CD4-positive, alpha-beta T cell (primary cell): ENCODE measurements at places on chromosomes 6 and 20.

GRCh38 chr6:24444588-24444987 is 41.9 kb downstream of the MRS2 start:
- H3K36me3 ChIP-seq = no peaks in the 10 kb centered on the region
- DNase-seq = no peak
- H3K4me3 ChIP-seq = no peak overlapping the region
- no peak overlapping the region for H3K27ac ChIP-seq
- no peaks in the 10 kb centered on the region for H3K27me3 ChIP-seq

DNA sequence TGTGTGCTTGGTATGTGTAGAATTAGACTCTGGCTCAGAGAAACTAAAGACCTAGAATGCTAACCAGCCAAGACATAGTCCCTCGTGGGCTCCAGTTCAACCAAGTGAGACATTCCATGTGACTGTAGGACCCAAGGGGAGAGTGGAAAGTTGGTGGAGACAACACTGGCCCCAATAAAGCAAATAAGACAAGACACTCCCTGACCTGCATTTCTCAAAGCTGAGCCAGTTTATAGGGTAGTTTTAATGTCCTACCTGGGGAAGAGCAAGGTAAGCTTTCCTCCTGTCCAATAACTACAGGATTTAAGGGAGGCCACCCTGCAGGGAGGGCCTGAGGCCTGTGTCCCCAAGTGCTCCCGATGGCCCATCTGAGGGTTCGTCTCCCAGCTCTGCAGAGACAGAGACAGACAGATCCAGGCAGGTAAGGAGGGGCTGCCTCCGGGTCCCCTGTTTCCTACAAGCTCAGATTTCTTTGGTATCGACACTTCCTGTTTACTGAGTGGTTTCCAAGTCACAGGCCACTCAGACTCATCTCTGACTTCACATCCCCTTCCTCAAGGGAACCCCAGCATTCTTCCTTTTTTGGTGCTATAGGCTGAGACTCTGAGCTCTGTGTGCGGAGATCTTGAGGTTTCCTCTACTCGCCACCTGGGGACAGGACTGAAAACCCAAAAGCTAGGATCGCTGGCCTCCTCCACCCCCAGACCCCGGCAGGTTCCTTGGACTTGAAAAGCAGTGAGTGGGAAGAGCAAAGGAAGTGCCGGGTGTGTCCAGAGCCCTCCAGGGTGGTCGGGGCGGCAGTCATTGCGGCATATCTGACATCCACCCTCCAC is 92.4 kb downstream of the PRND start:
- H3K27me3 ChIP-seq = no peaks in the 10 kb centered on the region
- H3K27ac ChIP-seq = peak overlapping the region; percentile 97
- H3K4me1 ChIP-seq = peaks cover 76% of the 10 kb centered on the region
- H3K36me3 ChIP-seq = peaks cover 28% of the 10 kb centered on the region
- peak; percentile 65 for DNase-seq

DNA sequence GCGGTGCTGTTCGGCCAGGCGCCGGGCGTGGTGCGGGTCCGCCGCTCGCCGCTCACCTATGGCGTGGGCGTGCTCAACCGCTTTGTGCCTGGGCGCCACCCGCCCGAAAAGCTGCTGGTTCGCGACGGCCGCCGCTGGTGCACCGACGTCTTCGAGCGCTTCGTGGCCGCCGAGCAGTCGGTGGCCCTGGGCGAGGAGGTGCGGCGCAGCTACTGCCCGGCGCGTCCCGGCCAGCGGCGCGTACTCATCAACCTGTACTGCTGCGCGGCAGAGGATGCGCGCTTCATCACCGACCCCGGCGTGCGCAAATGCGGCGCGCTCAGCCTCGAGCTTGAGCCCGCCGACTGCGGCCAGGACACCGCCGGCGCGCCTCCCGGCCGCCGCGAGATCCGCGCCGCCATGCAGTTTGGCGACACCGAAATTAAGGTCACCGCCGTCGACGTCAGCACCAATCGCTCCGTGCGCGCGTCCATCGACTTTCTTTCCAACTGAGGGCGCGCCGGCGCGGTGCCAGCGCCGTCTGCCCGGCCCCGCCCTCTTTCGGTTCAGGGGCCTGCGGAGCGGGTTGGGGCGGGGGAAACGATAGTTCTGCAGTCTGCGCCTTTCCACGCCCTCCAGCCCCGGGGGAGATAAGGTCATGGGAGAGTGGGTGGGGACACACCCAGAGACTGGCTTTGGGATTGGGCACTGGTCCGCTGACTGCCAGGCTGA is 15.7 kb downstream of the ADISSP start:
- H3K27ac ChIP-seq = no peak overlapping the region
- H3K27me3 ChIP-seq = peaks cover 14% of the 10 kb centered on the region
- peak; percentile 52 for DNase-seq
- H3K4me3 ChIP-seq = peak overlapping the region; percentile 20

DNA sequence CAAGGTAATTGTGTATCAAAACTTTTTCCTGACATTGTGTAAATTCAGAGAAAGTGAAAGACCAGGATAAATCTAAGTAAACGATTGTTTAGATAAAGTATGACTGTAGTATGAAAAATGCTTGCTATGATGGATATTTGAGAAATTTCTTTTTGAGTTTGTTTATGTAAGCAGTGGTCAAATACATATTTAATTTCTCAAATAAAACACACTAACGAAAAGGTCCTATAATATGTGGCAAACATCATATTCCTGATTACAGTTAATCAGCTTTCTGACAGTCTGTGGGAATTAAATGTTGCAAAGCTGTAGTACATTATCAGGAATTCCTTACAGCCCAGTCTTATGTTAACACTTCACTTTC is 636.9 kb downstream of the MMUT start:
- no peaks in the 10 kb centered on the region for H3K4me1 ChIP-seq
- H3K27me3 ChIP-seq = no peaks in the 10 kb centered on the region
- H3K4me3 ChIP-seq = no peak overlapping the region
- no peaks in the 10 kb centered on the region for H3K36me3 ChIP-seq

DNA sequence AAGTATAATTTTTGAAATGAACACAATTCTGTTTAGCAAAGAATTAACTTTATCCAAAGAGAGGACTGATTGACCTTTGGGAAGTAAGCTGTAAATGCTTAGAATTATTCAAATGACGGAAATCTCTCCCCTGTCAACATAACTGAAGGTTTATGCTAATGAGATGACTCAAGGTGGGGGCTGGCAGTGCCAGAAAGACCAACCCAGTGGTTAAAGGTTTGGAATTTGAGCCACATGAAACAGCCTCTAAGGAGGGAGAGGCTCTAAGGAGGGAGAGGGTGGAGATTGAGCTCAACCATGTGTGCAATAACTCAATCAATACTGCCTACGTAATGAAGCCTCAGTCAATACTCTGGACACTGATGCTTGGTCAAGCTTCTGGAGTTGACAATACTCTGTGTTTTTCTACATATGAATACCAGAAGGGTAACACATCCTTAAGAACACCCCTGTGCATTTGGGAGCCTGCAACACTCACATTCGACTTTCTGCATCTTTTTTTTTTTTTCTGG is 123.4 kb upstream of the TENT5A start:
- H3K4me1 ChIP-seq = no peaks in the 10 kb centered on the region
- no peaks in the 10 kb centered on the region for H3K36me3 ChIP-seq
- H3K27ac ChIP-seq = no peak overlapping the region
- no peak overlapping the region for H3K4me3 ChIP-seq
- H3K27me3 ChIP-seq = no peaks in the 10 kb centered on the region

GRCh38 chr6:56693246-56693607 is 50.5 kb upstream of the DST start:
- no peaks in the 10 kb centered on the region for H3K4me1 ChIP-seq
- no peak overlapping the region for H3K4me3 ChIP-seq
- peaks cover 2% of the 10 kb centered on the region for H3K27me3 ChIP-seq
- no peaks in the 10 kb centered on the region for H3K36me3 ChIP-seq
- no peak for DNase-seq
- H3K27ac ChIP-seq = no peak overlapping the region

DNA sequence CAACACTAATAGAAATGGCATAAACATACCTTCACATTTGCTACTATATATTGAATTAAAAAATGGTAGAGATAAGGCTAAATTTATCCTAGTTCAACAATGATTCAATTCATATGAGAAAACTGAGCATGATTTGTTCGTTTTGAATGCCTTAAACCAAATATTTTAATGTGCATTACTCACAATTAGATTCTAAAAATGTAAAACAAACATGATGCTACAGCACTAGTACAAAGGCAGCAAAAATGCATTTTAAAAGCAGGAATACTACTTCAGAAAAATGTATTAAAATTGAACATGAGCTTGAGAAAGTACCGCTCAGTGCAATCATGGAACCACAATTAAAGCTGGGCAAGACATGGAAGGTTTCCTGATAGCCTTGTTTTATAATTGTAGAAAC is 195.3 kb downstream of the KCNQ5 start:
- H3K27me3 ChIP-seq = no peaks in the 10 kb centered on the region
- H3K4me1 ChIP-seq = no peaks in the 10 kb centered on the region
- no peak overlapping the region for H3K4me3 ChIP-seq
- no peak overlapping the region for H3K27ac ChIP-seq

GRCh38 chr6:34810936-34811632 is 19.2 kb downstream of the BLTP3A start:
- H3K36me3 ChIP-seq = no peaks in the 10 kb centered on the region
- no peak overlapping the region for H3K27ac ChIP-seq
- no peak overlapping the region for H3K4me3 ChIP-seq
- H3K4me1 ChIP-seq = no peaks in the 10 kb centered on the region
- H3K27me3 ChIP-seq = no peaks in the 10 kb centered on the region

DNA sequence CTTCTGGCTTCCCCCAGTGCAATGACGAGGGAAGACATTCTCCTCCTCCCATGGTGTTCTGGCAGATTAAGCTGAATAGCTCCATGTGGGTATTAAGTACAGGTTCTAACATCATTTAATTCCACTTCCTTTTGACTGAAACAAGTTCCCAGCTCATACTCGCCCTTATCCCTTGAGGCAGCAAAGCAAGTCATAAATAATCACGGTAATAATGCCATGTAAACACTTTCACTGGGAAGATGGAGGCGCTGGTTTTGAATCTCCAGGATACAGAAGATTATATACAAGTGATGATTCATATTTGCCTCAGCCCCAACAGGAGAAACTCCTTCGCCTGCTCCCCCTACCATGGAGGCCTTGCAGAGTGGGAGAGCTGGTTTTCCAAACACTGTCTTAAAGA is 141.3 kb downstream of the PXDC1 start:
- no peak overlapping the region for H3K27ac ChIP-seq
- H3K4me3 ChIP-seq = no peak overlapping the region
- no peak for DNase-seq

DNA sequence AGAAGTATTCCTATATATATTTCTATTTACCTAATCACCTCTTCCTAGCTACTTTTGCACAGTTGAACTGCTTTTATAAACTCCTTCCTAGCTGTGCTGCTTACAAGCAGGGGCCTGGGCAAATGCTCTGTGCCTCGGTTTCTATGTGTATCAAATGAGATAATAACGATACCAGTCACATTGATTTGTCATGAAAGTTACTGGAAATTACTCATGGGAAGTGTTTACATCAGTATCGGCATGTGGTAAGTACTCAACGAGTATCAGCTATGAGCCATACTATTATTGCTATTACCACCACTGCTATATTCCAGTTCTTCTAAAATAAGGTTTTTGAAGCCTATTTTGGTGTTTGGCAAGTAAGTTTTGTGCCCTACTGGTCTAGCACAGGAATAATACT is 4.9 kb downstream of the LAMA4 start:
- no peak overlapping the region for H3K27ac ChIP-seq
- H3K4me3 ChIP-seq = no peak overlapping the region
- H3K36me3 ChIP-seq = no peaks in the 10 kb centered on the region
- no peak for DNase-seq
- H3K27me3 ChIP-seq = peaks cover 23% of the 10 kb centered on the region
- H3K4me1 ChIP-seq = peaks cover 12% of the 10 kb centered on the region

- peak overlapping the region; percentile 57 for H3K4me3 ChIP-seq
- H3K4me1 ChIP-seq = peaks cover 52% of the 10 kb centered on the region
- H3K36me3 ChIP-seq = no peaks in the 10 kb centered on the region
- DNase-seq = peak; percentile 59
Measured at GRCh38 chr6:143536866-143537691, 25.6 kb upstream of the FUCA2 start.

GRCh38 chr6:53593001-53593488 is 48.1 kb upstream of the GCLC start:
- no peak overlapping the region for H3K4me3 ChIP-seq
- no peaks in the 10 kb centered on the region for H3K36me3 ChIP-seq
- H3K27me3 ChIP-seq = no peaks in the 10 kb centered on the region
- H3K4me1 ChIP-seq = no peaks in the 10 kb centered on the region
- peak; percentile 1 for DNase-seq

DNA sequence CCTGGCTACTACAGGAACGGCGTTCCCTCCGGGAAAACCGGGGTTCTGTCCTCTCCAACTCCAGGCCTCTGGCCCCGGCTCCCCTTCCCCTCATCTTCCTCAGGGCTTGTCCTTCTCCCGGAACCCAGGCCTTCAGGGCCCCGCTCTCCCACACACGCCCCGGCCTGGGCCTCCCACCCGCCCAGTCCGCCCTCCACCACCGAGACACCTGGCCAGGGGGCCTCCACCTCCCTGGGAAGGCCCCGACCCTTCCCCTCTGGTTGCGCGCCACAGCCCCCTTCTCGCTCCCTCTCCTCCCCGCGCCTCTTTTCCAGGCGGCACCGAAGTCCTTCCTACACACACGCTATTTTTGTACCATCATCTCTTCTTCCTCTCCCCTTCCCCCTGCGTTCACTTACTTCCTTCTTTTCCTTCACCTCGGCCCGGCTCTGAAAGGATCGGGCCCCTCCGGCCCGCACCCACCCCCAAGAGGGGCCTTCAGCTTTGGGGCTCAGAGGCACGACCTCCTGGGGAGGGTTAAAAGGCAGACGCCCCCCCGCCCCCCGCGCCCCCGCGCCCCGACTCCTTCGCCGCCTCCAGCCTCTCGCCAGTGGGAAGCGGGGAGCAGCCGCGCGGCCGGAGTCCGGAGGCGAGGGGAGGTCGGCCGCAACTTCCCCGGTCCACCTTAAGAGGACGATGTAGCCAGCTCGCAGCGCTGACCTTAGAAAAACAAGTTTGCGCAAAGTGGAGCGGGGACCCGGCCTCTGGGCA is 1.3 kb upstream of the SIRPA start:
- no peak overlapping the region for H3K27ac ChIP-seq
- H3K4me1 ChIP-seq = peaks cover 2% of the 10 kb centered on the region
- H3K36me3 ChIP-seq = no peaks in the 10 kb centered on the region
- peaks cover 20% of the 10 kb centered on the region for H3K27me3 ChIP-seq
- no peak overlapping the region for H3K4me3 ChIP-seq
- no peak for DNase-seq

GRCh38 chr6:357261-357790 is 34.2 kb upstream of the IRF4 start:
- no peak for DNase-seq
- H3K36me3 ChIP-seq = no peaks in the 10 kb centered on the region
- H3K4me3 ChIP-seq = no peak overlapping the region

GRCh38 chr6:167861424-167861823 is 34.7 kb downstream of the AFDN start:
- H3K27me3 ChIP-seq = peaks cover 4% of the 10 kb centered on the region
- no peak overlapping the region for H3K4me3 ChIP-seq
- H3K4me1 ChIP-seq = no peaks in the 10 kb centered on the region
- no peak overlapping the region for H3K27ac ChIP-seq

DNA sequence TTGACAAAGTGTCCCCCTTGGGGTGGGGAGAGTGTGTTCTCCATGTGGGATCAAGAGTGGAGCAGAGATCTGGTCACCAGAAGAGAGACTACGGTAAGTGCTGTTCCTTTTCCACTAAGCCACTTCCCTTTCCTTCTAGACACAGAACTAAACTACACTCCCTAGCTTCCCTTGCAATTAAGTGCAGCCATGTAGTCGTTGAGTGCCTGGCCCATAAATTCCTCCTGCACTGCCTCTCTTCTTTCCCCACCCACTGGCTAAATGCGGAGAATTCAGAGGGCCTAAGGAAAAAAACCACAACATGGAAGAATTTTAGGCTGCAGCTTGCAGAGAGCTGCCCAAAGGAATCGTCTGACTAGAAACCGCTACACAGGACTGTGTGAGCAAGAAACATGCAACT is 1.5 kb downstream of the WDR27 start:
- no peak for DNase-seq
- H3K36me3 ChIP-seq = peaks cover 7% of the 10 kb centered on the region
